Thoracic aorta endothelial cell (primary cell): ENCODE measurements at places on chromosomes 13 and 19. TPM values are rescaled to one million over a fixed set of nuclear protein-coding genes. Genes with fewer than 3 reads are reported as not detected.

Gene PSG6
- not detected in 2 replicates for total RNA-seq

Gene DBP
- 0.80 and 1.3 TPM in 2 replicates for total RNA-seq

Gene KLK2
- not detected in 2 replicates for total RNA-seq

Gene CGB2
- not detected in 2 replicates for total RNA-seq

Gene VSTM2B
- total RNA-seq, result not detected in 2 replicates

Gene TMEM86B
- 1.4 and 1.7 TPM in 2 replicates for total RNA-seq

Gene PRR20A
- not detected in 2 replicates for total RNA-seq

Gene CERS4
- total RNA-seq, result 2.0 and 2.4 TPM in 2 replicates

Gene FXYD3
- total RNA-seq, result not detected in 2 replicates

Gene ZNF625
- total RNA-seq, result 10.1 and 13.3 TPM in 2 replicates

Gene PRTN3
- total RNA-seq, result not detected in 2 replicates

Gene KIR2DL3
- total RNA-seq, result not detected in 2 replicates

Gene ZNF536
- total RNA-seq, result not detected in 2 replicates
